ENCODE measurements at places on chromosomes 3 and 15.

GRCh38 chr15:69421498-69421897, 7.3 kb downstream of the KIF23 start:
- H3K27me3 ChIP-seq: no peaks in the 10 kb centered on the region
- H3K4me1 ChIP-seq: no peaks in the 10 kb centered on the region
- peaks cover 1% of the 10 kb centered on the region for H3K36me3 ChIP-seq
- DNase-seq: no peak
- H3K27ac ChIP-seq: no peak overlapping the region

- H3K36me3 ChIP-seq: no peaks in the 10 kb centered on the region
- no peaks in the 10 kb centered on the region for H3K27me3 ChIP-seq
- DNase-seq: no peak
- H3K4me3 ChIP-seq: no peak overlapping the region
These were observed 10.1 kb downstream of the CEMIP start for GRCh38 chr15:80789296-80789695.

DNA sequence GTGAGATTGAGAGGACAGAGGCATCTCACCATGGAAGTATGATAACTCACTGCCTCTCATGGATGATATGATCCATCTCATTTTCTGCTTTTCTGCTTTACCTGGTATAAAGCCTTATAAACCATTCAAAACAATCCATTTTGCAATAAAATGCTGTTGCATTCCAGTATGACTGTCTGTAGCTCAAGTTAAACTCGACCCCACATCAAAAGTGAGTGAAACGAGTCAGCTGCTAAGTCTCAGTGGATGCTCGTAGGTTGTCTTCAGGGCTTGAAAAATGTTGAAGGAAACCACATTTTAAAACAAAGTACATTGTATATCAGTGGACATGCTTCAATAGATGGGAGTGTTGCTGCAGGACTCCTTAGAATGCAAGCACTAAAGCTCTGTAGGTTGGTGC, 839.0 kb downstream of the TUSC7 start:
- no peaks in the 10 kb centered on the region for H3K27me3 ChIP-seq
- H3K27ac ChIP-seq: no peak overlapping the region
- H3K36me3 ChIP-seq: no peaks in the 10 kb centered on the region
- H3K4me1 ChIP-seq: no peaks in the 10 kb centered on the region
- no peak for DNase-seq
- H3K4me3 ChIP-seq: no peak overlapping the region

DNA sequence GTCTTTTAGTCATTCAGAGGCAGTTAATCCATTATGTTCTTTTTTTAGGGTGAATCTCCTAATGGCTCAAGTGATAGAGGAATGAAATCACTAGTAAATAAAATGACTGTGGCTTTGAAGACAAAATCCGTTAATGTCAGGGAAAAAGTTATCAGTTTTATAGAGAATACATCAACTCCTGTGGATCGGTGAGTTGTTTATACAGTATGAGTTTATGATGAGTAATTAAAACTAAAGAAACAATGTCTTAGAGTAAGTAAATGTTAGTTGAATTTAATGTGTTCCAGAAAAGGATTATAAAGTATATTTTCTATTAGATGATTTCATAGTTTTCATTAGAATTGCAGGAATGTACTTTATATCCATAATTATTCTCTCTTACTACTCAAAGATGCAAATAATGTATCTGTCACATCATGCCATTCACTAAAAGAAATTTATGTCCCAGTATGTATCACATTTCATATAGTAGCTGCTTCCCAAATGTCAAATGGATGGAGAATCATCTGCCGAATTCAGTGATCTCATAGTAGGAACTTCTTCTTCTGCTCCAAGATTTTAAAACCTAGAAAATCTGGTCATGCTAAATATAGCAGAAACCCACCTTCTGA, 24.1 kb upstream of the NIT2 start:
- no peak overlapping the region for H3K27ac ChIP-seq
- no peaks in the 10 kb centered on the region for H3K27me3 ChIP-seq
- no peak overlapping the region for H3K4me3 ChIP-seq
- H3K36me3 ChIP-seq: peaks cover 4% of the 10 kb centered on the region
- H3K4me1 ChIP-seq: no peaks in the 10 kb centered on the region
- DNase-seq: no peak

DNA sequence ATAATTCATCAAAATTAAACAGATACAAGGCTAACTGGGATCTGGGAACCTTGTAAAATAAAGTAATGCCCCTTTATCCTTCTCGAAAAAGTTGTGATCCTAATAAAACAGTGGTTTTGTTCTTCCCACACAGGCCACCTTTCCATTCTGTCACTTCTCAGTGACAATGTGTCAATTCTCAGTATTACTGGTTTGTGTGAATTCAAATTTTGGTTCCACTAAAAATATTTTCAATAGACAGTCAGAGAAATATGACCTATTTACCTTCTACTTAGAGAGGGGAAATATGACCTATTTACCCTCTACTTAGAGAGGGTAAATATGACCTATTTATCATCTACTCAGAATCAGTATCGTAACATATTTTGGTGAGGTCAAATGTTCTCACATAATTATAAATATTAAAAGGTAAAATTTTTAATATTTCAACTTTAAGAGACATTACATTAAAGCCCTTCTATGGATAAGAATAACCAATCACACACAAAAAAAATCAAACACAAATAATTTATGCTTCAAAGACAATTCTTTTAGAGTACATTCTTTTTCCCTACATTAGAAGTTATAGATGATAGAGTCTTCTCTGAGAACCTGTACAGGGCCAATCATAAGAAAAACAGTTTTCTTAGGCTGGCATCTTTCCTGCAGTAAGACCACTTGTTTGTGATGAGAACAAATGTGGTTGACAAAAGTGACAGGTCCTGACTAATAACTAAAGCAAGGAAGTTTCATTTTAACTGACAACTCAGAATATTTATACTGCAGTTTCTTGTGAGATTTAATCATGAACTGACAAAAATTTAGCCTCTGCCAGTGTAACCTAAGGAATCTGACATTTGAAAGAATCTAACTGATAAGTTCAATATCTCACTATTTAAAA, 323.3 kb downstream of the DIPK2A start:
- no peaks in the 10 kb centered on the region for H3K36me3 ChIP-seq
- no peaks in the 10 kb centered on the region for H3K4me1 ChIP-seq
- H3K27ac ChIP-seq: no peak overlapping the region
- no peak overlapping the region for H3K4me3 ChIP-seq
- H3K27me3 ChIP-seq: no peaks in the 10 kb centered on the region
- DNase-seq: no peak

GRCh38 chr3:16999161-16999560, 114.4 kb downstream of the PLCL2 start:
- H3K27me3 ChIP-seq: no peaks in the 10 kb centered on the region
- no peak overlapping the region for H3K4me3 ChIP-seq
- H3K4me1 ChIP-seq: no peaks in the 10 kb centered on the region
- no peak for DNase-seq
- no peak overlapping the region for H3K27ac ChIP-seq

GRCh38 chr3:143480344-143480743, 360.8 kb downstream of the CHST2 start:
- H3K4me3 ChIP-seq: no peak overlapping the region
- no peaks in the 10 kb centered on the region for H3K36me3 ChIP-seq
- no peak for DNase-seq
- no peaks in the 10 kb centered on the region for H3K27me3 ChIP-seq

GRCh38 chr15:22948056-22948455, 32.1 kb downstream of the CYFIP1 start:
- DNase-seq: peak; percentile 51
- H3K4me1 ChIP-seq: no peaks in the 10 kb centered on the region
- no peaks in the 10 kb centered on the region for H3K36me3 ChIP-seq
- no peaks in the 10 kb centered on the region for H3K27me3 ChIP-seq

- H3K36me3 ChIP-seq: no peaks in the 10 kb centered on the region
- H3K27ac ChIP-seq: no peak overlapping the region
- H3K4me3 ChIP-seq: no peak overlapping the region
- no peak for DNase-seq
- H3K27me3 ChIP-seq: no peaks in the 10 kb centered on the region
These were observed 62.6 kb downstream of the AKAP13 start for GRCh38 chr15:85443046-85443445.

- no peaks in the 10 kb centered on the region for H3K36me3 ChIP-seq
- no peaks in the 10 kb centered on the region for H3K27me3 ChIP-seq
- no peak overlapping the region for H3K4me3 ChIP-seq
- no peak for DNase-seq
These were observed 29.3 kb downstream of the PPP2R3A start for GRCh38 chr3:135994708-135995337.

- no peak overlapping the region for H3K27ac ChIP-seq
- no peaks in the 10 kb centered on the region for H3K27me3 ChIP-seq
- DNase-seq: no peak
- no peaks in the 10 kb centered on the region for H3K36me3 ChIP-seq
- H3K4me1 ChIP-seq: no peaks in the 10 kb centered on the region
- H3K4me3 ChIP-seq: no peak overlapping the region
These were observed 56.5 kb downstream of the SLC7A14 start for GRCh38 chr3:170529346-170529745.

- H3K27me3 ChIP-seq: no peaks in the 10 kb centered on the region
- no peaks in the 10 kb centered on the region for H3K4me1 ChIP-seq
- H3K36me3 ChIP-seq: peaks cover under 1% of the 10 kb centered on the region
These were observed 4.6 kb downstream of the TLE3 start for GRCh38 chr15:70093070-70093469.

DNA sequence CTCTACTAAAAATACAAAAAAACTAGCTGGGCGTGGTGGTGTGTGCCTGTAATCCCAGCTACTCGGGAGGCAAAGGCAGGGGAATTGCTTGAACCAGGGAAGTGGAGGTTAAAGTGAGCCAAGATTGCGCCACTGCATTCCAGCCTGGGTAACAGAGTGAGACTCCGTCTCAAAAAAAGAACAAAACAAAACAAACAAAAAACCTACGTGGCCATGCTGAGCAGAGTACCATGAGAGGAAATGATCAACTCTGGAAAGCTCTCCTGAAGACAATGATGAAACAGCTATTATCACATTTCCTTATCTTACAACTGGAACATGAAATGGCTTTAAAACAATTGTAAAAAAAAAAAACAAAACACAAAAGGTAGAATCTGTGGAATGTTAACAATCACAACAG, 75.2 kb downstream of the CHSY1 start:
- H3K27ac ChIP-seq: no peak overlapping the region
- no peaks in the 10 kb centered on the region for H3K4me1 ChIP-seq
- no peak for DNase-seq

DNA sequence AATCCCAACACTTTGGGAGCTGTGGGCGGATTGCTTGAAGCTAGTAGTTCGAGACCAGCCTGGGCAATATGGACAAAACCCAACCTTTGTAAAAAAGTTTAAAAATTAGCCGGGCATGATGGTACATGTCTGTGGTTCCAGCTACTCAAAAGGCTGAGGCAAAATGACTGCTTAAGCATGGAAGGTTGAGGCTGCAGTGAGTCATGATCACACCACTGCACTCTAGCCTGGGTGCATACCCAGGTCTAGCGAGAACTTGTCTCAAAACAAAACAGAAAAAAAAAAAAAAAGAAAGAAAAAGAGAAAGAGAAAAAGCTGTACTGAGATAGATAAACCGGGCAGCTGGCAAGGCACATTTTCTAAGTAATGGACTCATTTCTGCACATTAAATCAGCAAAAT, 10.6 kb downstream of the ARPP19 start:
- no peaks in the 10 kb centered on the region for H3K27me3 ChIP-seq
- H3K27ac ChIP-seq: no peak overlapping the region

DNA sequence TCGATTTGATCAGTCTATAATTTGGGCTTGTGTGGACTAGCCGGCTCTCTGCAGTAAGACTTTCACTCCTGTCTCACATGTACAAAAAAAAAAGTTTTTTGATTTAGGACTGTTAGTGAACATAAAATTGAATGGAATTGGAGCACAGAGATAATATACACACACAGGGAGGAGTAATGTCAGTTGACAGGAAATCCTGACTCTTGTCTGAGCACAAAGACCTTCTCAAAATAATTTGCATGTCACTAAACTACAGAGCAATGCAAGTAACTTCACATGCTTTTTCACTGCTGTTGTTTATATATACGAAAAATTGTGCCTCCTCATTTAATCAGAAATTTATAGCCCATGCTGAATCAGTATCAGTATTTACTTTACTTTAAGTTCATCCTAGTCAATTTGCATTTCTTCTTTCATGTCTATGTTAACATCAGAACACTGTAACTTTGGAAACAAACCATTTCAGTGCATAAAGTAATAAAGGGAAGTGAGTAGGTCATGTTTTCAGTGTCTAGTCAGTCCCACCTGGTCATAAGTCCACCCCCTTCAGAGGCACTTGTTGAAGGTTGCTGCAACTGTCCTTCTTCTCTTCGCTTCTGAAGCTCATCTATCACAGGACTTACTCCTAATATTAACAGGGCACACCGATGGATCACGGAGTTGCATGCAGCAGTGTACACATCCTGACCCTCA, 115.8 kb downstream of the FBXL22 start:
- no peak overlapping the region for H3K4me3 ChIP-seq
- H3K4me1 ChIP-seq: no peaks in the 10 kb centered on the region
- no peak for DNase-seq
- H3K36me3 ChIP-seq: peaks cover 3% of the 10 kb centered on the region
- H3K27me3 ChIP-seq: no peaks in the 10 kb centered on the region

GRCh38 chr15:76863693-76864092, 41.4 kb downstream of the SCAPER start:
- H3K27ac ChIP-seq: no peak overlapping the region
- DNase-seq: no peak
- no peaks in the 10 kb centered on the region for H3K4me1 ChIP-seq
- H3K27me3 ChIP-seq: no peaks in the 10 kb centered on the region

DNA sequence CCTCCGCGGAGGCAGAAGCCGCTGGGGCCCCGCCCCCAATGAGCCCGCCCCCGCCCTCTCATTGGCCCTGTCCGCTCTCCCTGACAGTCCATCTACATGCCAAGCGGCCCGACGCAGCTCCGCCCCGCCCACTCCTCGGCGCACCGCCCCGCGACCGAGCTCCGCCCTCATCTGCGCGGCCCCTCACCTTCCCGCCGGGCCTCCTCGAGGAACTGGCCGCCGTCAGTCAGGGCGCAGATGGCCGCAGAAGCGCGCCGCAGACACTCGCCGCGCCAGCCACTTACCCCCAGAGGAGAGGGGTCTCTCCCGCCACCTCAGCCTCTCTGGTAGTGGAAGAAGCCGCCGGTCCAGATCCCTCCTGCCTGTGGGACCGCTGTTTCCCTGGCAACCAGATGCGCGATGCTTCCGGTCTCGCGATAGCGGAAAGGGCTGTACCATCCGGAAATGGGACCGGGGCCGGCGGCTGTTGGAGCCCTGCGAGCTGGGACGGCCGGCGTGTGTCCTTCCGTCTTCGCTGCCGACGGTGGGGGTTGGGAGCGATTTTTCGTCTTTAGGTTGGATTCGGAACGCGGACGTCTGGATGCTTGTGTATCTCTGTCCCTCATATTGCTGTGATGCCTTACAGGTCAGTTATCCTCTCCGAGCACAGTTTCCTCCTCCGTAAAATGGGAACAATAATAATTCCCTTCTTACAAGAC, at the start of gene FSIP1:
FSIP1 (minus strand) TSS at position 401 of the 698 bp plus-strand sequence. CDS start 6,317 bp downstream, outside the sequence.
- H3K4me3 ChIP-seq: peak within 1 kb of the TSS; percentile 90
- no peaks in the 10 kb centered on the region for H3K27me3 ChIP-seq
- no peaks in the 10 kb centered on the region for H3K36me3 ChIP-seq
- no peak within 1 kb of the TSS for H3K27ac ChIP-seq

Data from aorta (tissue), 5 donors.